Osteoblast (primary cell): ENCODE measurements at places on chromosomes 6 and 20. TPM values are rescaled to one million over a fixed set of nuclear protein-coding genes. Genes with fewer than 3 reads are reported as not detected.

Gene MOCS1
- 25.3 and 28.3 TPM in 2 replicates for total RNA-seq

Gene NMBR
- total RNA-seq, result not detected in 2 replicates

DNA sequence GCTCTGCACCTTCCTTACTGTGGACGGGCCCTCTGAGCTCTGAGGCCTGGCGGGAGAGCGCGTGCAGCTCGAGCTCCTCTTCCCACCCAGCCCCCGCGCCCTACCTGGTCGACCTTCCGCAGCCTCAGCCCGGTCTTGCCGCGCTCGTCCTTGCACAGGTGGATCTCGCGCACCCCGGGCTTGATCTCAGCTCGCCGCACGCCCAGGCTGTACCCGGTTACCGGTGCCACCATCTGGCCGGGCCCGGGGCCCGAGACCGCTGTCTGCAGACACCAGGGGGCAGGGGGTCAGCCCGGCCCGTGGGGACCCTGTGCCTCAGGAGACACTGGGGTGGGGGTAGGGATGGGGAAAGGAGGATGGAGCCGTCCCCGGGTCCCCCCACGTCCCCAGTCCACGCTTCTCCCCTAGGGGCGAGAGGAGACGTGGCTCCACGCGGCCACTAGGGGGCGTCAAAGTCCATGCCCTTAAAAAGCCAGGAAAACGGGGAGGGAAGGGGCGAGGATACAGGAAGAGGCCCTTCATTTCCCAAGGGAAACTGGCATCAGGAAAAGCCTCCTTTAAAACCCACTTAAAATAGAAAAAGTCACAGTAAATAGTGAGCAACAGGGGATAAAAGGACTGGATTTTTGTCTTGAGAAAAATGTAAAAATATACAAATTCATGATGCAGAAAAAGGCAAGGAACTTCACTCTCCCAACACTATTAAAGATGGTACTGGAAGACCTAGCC lies 15.5 kb downstream of the SDCBP2 start:
- DNase-seq, result peak; percentile 97

GRCh38 chr20:37526839-37527637 lies 638 bp downstream of the BLCAP start:
- peak; percentile 90 for DNase-seq
